ENCODE measurements at places on chromosomes 3 and 15.
A peak's percentile ranks its signal among the peaks of the same experiment; 100 is the strongest.

DNA sequence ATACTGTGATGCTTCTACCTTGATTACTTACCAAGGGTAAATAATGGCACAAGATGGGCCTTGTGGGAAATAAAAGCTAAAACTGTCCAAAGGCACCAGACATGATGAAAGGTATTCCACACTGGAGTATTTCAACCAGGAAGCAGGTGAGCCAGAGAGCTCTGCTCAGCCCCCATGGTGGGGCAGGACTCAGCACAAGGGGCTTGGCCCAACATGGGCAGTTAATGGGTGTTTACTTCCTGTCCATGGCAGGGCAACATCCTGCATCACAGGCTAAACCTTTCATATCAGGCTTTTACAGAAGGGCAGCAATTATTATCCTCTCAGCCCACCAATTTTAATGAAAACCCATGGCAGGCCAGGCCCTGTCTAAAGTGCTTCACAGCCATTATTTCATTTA is 38.2 kb downstream of the MAGI1 start:
- DNase-seq, result no peak

DNA sequence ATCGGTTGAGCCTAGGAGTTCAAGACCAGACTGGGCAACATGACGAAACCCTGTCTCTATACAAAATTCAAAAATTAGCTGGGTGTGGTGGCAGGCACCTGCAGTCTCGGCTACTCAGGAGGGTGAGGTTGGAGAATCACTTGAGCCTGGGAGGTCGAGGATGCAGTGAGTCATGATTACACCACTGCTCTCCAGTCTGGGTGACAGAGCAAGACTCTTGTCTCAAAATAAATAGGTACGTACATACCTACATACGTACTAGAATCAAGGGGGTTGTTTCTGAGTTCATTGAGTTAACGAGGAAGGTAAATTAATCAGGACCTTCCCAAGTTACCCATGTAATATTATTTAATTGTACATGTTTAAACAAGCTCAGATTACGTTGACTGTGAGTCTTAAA is 97.5 kb downstream of the CHL1 start:
- no peak for DNase-seq

DNA sequence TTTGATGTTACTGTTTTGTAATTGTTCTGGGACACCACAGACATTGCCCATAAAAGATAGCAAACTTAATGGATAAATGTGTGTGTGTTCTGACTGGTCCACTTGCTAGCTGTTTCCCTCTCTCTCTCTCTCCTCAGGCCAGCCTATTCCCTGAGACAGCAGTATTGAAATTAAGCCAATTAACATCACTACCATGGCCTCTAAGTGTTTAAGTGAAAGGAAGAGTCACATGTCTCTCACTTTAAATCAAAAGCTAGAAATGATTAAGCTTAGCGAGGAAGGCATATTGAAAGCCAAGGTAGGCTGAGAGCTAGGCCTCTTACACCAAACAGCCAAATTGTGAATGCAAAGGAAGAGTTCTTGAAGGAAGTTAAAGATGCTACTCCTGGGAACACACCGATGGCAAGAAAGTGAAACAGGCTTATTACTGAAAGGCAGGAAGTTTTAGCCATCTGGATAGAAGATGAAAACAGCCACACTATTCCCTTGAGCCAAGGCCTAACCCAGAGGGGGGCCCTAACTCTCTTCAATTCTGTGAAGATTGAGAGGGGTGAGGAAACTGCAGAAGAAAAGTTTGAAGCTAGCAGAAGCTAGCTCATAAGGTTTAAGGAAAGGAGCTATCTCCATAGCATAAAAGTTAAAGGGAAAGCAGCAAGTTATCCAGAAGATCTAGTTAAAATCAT is 295.1 kb downstream of the CHST2 start:
- no peak for DNase-seq

- peak; percentile 17 for DNase-seq
These were observed 26.5 kb upstream of the FBXL2 start for GRCh38 chr3:33250712-33251111.

DNA sequence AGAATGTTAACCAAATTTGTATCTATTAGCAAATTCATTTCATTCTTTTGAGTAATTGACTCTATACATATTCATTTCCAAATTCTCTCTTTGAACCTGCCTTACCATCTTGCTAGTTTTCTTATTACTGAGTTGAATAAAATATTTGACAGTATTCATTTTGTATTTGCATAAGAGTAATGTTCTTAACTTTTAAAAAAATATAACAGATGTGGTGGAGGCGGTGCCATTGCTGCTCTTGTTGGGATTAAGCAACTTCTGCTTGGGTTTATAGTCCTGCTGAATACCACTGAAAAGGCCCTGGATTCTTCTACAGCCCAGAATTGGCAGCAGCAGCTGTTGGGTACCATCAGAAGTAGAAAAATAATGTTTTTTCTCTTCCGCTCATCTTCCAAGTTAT is 148.9 kb upstream of the PEX5L start:
- DNase-seq, result no peak

DNA sequence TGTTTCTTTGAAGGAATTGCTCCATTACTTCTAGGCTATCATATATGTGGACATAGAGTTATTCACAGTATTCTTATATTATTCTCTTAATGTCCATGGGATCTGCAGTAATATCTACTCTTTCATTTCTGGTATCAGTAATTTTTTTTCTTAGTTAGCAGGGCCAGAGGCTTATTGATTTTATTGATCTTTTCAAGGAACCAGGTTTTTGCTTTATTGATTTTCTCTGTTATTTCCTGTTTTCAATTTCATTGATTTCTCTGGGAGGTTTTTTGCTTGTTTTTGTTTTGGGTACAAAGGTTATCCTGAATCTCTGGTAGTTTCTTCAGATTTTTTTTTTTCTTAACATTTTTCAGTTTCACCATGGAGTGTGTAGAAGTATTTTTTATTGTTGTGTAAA is 60.1 kb upstream of the AP4E1 start:
- DNase-seq, result no peak

DNA sequence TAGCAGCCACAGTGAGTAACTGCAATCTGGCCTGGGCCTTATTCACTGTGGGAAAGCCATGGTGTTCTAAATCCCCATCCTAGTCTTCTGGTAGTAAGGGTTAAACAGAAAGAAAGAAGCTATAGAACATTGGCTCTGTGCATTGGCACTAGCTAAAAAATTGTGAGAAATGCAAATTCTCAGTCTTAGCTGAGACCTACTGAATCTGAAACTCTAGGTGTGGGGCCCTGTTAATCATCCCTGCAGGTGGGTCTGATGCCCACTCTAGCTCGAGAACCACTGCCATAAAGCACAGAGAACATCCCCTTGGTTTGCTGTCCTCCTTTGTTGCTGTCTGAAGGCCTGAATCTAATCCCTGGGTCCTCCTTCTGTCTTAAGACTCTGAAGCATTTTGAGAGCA is 59.3 kb downstream of the MEIS2 start:
- DNase-seq, result no peak

- no peak for DNase-seq
These were observed 376.8 kb upstream of the THBS1 start for GRCh38 chr15:39204031-39204430.

GRCh38 chr3:21020681-21021080 is 730.3 kb downstream of the ZNF385D start:
- DNase-seq, result no peak

GRCh38 chr3:197883541-197883940 is 66.4 kb upstream of the RPL35A start:
- DNase-seq, result no peak

GRCh38 chr3:51992017-51992682 is 3.5 kb downstream of the RPL29 start:
- DNase-seq, result no peak

DNA sequence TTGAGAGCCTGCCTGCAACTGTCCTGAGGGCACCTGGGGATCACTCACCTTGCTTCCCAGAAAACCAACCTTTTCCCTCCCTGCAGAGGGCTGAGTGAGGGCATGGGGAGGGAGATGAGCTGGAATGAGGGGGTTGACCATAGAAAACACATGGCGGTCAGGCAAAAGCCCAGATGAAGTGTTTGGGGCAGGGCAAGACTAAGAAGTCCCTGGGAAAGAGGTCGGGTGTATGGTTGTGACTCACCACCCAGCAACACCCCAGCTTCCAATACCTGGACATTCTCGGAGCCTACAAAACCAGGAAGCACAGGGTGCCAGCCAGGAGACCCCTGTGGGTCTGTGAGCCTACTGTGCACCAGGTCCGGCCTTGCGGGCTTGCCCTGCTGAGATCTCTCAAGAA is 95.3 kb upstream of the ATP2B2 start:
- no peak for DNase-seq

GRCh38 chr3:67083277-67083676 is 85.2 kb downstream of the KBTBD8 start:
- no peak for DNase-seq

DNA sequence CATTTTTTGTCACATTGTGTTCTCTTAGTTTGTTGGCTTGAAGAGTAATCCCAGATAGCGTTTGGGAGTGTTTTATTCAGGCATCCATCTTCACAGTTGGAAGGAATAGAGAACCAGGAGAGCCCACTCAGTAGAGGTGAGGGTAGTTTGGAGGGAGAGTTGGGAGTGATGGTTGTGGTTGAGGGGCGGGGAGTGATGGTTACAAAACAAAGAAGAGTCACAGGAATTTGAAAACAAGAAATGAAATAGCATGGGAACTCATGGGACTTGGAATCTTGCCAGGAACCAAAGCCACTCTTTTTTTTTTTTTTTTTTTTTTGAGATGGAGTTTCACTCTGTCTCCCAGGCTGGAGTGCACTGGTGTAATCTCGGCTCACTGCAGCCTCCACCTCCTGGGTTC is 36.3 kb downstream of the DUT start:
- no peak for DNase-seq

- DNase-seq, result no peak
These were observed 533.1 kb upstream of the CBLB start for GRCh38 chr3:106401666-106402490.

GRCh38 chr3:124597273-124597672 is 133.0 kb upstream of the UMPS start:
- DNase-seq, result no peak

DNA sequence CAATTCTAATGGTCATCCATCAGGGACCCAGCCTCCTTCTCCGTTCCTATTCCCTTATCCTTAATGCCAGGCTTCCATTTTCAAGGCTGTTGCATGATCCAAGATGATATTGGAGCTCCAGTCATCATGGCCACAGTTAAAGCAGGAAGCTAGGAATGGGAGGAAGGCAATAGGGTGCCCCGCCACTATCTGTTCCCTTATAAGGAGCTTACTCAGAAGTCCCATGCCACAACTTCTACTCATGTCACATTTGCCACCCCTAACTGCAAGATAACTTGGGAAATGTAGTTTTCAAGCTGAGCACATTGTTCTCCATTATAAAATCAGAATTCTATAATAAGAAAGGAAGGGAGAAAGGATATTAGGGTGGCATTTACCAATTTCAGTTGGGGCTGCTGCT is 38.6 kb upstream of the SPSB4 start:
- no peak for DNase-seq

DNA sequence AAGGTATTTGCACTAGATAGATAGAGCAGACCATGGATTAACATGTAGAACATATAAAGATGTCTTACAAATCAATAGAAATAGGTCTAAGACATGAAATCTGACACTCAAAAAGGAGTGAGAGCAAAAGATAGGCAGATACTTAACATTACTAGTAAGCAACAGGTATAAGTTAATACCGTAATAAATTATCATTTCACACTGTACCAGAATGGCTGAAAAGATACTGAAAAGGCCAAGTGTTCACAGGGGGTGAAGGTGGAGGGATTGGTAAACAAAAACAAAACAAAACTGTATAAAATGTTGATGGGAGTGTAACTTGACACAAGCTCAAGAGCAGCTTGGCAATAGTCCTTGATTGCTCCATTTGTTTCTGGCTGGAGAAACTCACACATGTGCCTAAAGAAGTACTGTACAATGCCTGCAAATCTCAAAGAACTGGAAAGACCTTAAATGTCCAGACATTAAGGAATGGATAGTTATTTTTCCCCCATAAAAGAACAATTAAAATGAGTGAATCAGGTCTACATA is 3.5 kb downstream of the NSMCE3 start:
- DNase-seq, result no peak

DNA sequence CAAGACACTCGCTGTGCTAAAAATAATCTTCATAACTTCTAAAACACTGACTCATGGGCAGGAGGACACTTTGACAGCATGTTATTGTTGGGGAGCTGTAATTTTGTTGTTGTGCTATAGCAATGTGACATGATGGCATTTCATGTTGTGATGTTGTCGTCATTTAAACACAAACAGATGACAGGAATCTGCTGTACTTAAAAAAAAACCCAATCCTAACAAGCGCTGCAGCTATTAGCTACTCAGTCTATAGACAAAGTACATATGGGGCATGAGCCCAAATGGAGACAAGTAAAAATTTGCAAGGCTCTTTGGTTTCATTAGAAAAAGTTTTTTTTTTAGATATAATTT is 828 bp upstream of the ATOSA start:
- DNase-seq, result no peak

- DNase-seq, result no peak
These were observed 7.3 kb downstream of the NEK4 start for GRCh38 chr3:52763466-52763865.

GRCh38 chr15:55786341-55786740 is 43.4 kb upstream of the PRTG start:
- DNase-seq, result no peak

GRCh38 chr15:100310513-100311153 is 31.1 kb downstream of the ADAMTS17 start:
- no peak for DNase-seq

DNA sequence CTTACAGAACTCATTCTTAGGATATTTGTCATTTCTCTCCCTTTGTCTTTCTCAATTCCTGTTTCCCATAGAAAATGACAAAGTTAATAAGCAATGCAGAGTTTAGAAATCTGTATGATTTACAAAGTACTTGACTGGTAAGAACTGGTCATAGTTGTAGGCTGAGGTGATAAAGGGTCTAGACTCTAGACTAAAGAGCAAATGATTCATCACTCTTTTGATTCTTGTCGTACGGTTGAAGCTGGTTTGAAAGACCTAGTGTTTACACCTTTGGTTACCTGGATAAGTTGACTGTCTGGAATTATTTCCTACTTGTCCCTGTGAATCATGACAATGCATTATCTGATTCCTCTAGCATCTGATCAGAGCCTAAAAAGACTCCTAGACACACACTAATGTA is 58.9 kb upstream of the TP63 start:
- no peak for DNase-seq

GRCh38 chr3:50347187-50347813 is 1.8 kb upstream of the ZMYND10 start:
- no peak for DNase-seq

GRCh38 chr3:122598556-122598955 is 21.1 kb downstream of the PARP15 start:
- DNase-seq, result no peak

DNA sequence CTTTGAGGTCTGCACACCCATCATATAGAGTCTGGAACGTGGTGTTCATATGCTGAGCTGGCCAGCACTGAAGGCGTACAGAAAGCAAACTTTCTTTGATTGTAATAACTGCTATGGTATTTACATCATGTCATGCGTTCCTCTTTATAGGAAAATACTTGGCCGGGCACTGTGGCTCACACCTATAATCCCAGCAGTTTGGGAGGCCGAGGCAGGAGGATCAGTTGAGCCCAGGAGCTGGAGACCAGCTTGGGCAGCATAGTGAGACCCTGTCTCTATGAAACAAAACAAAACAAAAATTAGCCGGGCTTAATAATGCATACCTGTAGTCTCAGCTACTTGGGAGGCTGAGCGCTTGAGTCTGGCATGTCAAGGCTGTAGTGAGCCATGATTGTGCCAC is 3.4 kb upstream of the SNX22 start:
- no peak for DNase-seq

- no peak for DNase-seq
These were observed 241.3 kb downstream of the NEK10 start for GRCh38 chr3:27127879-27128278.

All from non-pigmented ciliary epithelial cell (primary cell).